ENCODE measurements at places on chromosomes 7 and 10. TPM values are rescaled to one million over a fixed set of nuclear protein-coding genes. Genes with fewer than 3 reads are reported as not detected.

HOXA3 gene
- total RNA-seq, result not detected

MSMB gene
- total RNA-seq, result not detected

GLI3 gene
- 2.4 TPM for total RNA-seq

ZNF467 gene
- 1.6 TPM for total RNA-seq

AKR1D1 gene
- not detected for total RNA-seq

UPK3B gene
- total RNA-seq, result not detected

HOGA1 gene
- total RNA-seq, result 0.41 TPM

SLC39A12 gene
- 4.5 TPM for total RNA-seq

TET1 gene
- 39.9 TPM for total RNA-seq

ATRNL1 gene
- total RNA-seq, result 909 TPM

DOCK1 gene
- total RNA-seq, result 14.3 TPM

SPDYE8 gene
- total RNA-seq, result under 0.01 TPM

ASCC1 gene
- 25.7 TPM for total RNA-seq

FRMPD2 gene
- 3.3 TPM for total RNA-seq

APBB1IP gene
- 0.82 TPM for total RNA-seq

PSD gene
- total RNA-seq, result 98.2 TPM

ZNF365 gene
- 22.0 TPM for total RNA-seq

VENTX gene
- total RNA-seq, result not detected

CABCOCO1 gene
- total RNA-seq, result 4.9 TPM

BTBD16 gene
- total RNA-seq, result not detected

ZNF138 gene
- 51.8 TPM for total RNA-seq

Data from frontal cortex (tissue), 4 donors.